ENCODE measurements at places on chromosomes 3 and 15. TPM values are rescaled to one million over a fixed set of nuclear protein-coding genes. Genes with fewer than 3 reads are reported as not detected.

- no peak for DNase-seq
Observed at GRCh38 chr15:66038387-66039116, 169.3 kb downstream of the RAB11A start.

DNA sequence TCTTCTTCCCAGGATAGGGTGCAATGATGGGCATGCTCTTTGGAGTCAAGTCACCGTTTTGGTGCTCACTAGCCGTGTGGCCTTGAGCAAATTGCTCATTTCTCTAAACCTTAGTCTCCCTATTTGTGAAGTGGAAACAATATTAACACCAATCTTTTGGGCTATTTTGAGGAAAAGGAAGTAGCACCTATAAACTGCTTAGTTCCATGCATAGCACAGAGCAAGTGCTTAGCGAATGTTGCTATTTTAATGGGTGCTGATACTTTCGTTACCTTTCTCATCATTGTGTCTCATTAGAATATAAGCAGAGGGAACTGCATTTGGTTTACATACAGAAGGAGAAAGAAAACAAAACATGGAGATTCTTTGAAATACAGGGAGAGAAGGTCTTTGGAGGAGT is 66.1 kb downstream of the BOC start:
- DNase-seq, result no peak

DNA sequence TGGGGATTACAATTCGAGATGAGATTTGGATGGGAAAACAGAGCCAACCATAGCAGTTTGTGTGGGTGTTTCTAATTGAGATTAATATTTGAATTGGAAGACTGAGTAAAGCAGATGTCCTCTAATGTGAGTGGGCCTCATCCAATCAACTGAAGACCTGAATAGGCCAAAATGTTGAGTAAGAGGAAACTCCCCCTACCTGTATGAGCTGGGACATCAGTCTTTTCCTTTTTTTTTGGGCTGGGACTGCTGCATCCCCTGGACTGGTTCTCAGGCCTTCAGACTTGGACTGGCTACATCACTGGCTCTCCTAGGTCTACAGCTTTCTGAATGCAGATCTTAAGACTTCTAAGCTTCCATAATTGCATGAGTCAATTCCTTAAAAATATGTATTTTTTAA is 144.1 kb downstream of the CD47 start:
- DNase-seq, result no peak

GRCh38 chr15:38093931-38094330 is 158.7 kb upstream of the SPRED1 start:
- no peak for DNase-seq

Gene CPEB1
- polyA plus RNA-seq, result 1.5 TPM

Gene TLR9
- polyA plus RNA-seq, result 0.37 TPM
